Fibroblast of gingiva (primary cell): ENCODE measurements at places on chromosomes 11 and 22.

DNA sequence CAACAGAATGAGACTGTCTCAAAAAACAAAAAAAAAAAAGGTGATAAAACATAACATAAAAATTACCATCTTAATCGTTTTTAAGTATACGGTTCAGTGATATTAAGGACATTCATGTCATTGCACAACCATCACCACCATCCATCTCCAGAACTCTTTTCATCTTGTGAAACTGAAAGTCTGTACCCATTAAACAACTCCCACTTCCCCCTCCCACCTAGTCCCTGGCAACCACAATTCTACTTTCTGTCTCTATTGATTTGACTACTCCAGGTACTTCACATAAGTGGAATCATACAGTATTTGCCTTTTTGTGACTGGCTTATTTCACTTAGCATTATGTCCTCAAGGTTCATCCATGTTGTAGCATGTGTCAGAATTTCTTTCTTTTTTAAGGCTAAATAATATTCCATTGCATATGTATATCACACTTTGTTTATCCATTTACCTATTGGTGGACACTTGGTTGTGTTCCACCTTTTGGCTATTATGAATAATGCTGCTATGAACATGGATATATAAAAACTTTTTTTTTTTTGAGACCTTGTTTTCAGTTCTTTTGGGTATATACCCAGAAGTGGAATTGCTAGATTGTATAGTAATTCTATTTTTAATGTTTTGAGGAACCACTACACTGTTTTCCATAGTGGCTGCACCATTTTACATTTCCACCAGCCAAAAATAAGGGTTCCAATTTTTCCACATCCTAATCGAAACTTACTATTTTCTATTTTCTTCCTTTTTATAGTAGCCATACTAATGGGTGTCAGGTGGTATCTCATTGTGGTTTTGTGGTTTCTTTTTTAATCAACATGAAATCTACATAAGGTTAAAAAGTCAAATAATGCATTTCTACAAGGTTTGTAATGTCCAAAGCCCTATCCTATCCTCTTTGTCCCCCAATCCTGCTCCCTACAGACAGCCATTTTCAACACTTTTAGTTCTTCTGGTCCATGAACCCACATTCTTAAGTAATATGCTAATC, 23.4 kb upstream of the PIK3C2A start:
- DNase-seq, result no peak

DNA sequence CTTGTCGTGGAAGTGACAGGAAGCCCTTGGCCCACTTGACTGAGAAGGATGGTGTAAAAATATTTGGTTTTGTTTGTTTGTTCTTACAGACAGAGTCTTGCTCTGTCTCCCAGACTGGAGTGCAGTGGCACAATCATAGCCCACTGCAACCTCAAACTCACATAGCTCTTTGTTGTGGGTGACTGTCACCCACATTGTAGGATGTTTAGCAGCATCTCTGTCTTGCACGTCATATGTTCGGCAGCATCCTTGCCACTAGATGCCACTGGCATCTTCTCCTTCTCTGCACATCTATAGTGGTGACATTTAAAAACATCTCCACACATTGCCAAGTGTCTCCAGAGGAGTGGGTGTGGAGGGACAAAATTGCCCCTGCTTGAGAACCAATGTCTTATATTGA, 56.8 kb downstream of the PRR5L start:
- DNase-seq, result no peak

DNA sequence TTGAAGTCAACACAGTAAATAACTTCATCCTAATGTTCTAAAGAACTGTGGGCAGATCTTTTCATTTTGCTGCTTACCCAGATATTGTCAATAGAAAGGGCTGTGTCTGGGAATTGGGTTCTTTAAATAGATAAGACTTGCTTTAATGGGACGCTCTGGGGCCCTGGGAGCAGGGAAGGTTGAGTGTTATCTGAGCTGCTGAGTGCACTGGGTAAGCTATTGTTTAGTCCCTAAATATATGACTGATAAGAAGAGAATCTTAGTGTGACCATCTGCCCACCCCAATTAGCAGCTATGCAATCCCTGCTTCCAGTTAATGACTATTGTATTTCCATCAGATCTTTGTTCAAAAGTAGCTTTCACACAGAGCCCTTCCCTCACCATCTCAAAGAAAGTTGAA, 44.4 kb downstream of the ARHGAP42 start:
- DNase-seq, result no peak

GRCh38 chr11:27582621-27583020, 76.1 kb upstream of the LIN7C start:
- no peak for DNase-seq

- DNase-seq, result no peak
These were observed 4.8 kb downstream of the DDX10 start for GRCh38 chr11:108669711-108670110.

DNA sequence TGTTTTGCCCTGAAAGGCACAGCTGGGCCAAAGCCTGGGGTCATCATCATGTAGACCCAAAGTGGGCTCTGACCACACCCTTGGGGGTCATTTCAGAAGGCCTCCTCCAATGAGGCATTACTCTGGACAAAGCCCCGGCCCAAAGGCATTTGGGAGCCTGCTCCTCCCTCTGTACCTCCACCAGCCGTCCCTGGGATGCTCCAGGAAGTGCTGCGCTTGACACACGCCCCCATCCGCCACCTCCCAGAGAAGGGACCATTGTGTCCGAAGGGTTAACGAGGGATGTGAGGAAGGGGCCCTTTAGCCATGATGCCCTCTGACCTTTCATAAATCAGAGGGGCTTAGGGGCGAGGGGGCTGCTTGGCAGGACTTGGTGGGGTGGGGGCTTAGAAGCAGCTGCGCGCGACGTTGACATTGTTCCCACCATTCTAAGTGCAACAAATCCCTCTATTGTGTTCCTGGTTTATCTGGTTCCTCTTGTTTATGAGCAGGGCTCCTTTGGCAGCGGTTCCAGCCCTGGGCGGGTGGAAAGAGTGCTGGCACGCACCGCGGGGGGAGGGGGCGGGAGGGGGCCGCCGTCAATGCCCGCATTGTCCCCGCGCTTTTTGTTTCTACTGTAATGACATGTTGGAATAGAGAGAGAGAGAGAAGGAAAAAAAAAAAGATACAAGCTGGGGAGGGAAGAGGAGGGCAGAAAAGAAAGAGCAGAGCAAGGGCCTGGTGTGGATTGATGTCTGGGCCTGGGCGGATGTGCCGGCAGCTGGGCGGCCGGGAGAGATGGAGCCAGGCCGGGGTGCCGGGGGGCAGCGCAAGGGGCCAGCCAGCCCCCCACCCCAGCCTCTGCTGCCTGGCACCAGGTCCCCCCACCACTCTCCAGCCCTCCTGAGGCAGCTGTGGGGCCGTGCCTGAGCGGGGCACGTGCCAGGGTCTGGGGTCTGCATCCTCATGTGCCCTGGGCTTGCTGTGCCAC, 32.1 kb upstream of the SOX10 start:
- peak; percentile 28 for DNase-seq

GRCh38 chr11:133518702-133519264, 13.5 kb downstream of the OPCML start:
- no peak for DNase-seq

GRCh38 chr22:33476716-33477115, 418.5 kb upstream of the SYN3 start:
- DNase-seq, result peak; percentile 5

DNA sequence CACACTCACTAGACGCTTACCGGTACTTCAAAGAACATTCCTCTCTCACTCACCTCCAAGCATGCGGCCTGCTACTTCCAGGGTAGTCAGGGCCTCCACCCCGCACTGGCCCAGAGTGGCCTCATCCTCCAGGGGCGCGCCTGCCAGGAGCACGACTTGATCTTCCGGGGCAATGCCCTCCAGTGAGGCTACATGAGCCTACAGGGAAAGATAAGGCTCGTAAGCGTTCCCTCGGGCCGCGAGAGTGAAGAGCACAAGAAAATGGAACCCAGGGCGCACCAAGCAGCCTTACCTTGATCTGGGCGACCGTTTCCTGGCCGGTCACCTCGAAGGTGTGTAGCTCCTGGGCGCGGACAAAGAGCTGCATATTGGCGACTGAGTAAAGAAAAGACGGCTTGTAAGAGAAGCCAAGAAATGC, 478 bp downstream of the FAU start:
- DNase-seq, result no peak

DNA sequence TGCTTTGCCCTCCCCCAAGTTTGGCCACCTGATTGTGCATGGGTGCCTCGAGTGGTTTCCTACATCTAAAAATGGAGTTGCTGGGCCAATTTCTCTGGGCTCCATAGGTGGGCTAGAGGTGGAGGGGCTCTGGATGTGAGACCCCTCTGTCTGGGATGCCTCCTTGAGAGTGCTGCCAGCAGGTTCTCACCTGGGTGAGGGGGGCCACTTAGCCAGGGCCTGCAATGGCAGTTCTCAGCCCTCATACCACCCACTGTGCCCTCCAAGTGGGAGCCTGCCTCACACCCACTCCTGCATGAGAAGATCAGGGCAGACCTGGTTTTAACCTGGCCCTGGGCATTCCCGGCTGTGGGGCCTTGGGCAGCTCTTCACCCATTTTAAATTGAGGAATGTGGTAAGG, 83.9 kb downstream of the CABIN1 start:
- no peak for DNase-seq

DNA sequence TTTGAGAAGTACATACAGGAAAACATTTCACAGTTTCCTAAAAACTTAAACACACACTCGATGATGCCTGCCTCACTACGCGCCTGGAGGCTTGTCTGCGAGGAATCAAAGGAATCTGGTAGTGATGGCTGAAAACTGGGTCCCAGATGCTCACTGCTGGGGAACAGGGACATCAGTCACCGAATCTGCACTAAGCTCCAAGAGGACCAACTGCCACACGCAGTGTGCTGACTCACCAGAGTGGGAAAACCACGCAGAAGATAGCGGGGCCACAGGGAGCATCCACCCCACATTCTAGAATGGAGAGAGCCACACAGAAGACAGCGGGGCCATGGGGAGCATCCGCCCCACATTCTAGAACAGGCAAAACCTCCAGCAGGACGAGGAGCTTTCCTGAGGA, 24.3 kb upstream of the MOB2 start:
- DNase-seq, result no peak

DNA sequence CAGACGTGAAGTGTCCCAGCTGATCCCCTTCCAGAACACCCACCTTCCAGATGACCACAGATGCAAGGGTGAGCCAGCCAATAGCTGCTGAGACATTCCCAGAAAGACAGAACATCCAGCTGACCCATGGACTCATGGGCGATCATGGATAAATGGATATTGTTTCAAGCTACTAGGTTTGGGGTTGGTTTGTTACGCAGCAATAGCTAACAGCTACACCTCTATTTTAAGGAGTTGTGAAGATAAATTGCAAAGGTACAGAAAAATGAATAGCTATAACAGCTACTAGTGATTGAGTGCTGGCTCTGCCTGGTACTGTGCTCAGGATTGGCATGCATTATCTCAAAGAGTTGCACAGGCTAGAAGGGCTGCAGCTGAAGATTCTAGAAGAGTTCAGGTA, 122.5 kb downstream of the MIAT start:
- DNase-seq, result no peak

- no peak for DNase-seq
These were observed 56.6 kb downstream of the CSNK2A3 start for GRCh38 chr11:11296434-11296833.

DNA sequence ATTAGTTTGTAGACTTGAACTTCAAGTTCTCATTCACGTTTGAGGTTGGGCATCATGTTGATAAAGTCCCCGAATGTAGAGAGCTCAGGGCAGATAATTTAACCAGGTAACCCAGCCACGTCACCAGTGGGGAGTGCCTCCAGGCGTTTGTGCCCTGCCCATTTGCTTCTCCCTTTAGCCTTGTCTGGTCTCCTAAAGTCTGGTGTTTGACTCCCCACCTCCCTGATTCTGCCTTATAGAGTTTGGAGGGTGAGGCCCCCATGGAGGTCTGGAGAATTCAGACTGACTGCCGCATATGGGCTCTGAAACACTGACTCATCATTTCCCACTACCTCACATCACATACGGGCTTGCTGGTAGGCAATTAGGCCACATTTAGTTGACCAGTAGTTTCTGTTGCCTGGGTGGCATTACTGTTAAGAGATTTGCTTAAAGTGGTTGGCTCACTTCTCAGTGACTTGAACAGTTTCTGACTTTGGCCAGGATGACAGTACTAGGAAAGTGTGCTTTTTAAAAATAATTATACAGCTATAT, 99.3 kb upstream of the GAL start:
- DNase-seq, result no peak

DNA sequence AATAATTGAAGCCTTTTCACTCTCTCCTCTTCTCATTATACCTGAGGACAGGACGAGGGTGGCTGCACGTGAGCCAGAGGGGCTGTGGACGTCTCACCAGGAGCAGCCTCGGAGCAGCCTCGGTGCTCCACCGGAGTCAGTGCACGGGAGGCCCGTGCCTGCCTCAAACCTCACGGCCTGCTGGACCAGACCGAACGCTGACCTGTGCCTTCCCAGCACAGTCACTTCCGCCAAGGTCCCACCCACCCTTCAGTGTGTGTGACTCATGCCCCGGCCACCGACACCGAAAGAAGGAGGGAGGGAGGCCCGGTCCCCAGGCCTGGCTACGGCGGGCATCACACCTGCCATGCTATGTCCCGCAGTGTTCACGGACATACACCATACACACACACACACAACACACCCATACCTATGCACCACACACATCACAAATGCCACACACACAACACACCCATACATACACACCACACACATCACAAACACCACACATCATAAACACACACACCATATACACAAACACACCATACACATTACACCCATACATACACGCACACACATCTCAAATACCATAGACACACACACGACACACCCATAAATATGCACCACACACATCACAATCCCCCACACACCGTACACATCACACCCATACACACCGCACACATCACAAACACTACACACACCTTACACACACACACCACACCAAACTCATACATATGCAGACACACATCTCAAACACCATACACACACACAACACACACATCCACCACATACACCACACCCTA, 1506.5 kb downstream of the TBC1D22A start:
- DNase-seq, result no peak

GRCh38 chr11:35934981-35935380, 8.9 kb upstream of the LDLRAD3 start:
- DNase-seq, result no peak

DNA sequence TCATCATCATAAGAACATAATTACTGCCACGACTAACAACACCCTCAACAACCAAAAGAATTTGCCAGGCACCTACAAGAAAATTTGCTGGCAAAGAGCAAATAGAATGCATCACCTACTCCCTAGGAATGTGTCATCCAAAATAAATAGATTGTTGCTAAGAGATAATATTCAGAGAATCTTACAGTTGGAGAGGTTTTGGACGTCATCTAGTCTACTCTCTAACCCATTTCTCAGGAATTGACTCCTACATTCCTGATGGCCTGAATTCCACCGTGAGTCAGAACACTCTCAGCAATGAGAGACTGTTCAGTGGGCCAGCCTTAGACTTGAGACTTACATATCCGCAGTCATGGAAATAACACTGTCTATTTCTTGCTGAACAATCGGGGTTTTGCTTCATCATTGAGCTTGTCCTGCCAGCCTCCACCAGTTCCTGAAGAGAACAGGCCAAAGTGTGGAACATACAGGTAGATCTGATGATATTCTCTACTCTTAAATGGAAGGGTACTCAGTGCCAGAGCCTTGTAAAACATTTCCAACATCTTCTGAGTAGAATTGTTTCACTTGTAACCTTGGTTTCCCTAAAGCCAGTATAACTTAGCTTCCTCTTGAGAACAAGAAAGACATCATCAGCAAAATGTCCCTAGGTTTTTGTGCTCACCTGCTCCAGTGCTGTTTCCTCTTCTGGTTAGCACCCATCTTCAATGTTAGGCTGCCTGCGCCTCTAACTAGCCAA, 8.3 kb downstream of the KIRREL3 start:
- no peak for DNase-seq
